ENCODE measurements at places on chromosomes 12 and 14.
A peak's percentile ranks its signal among the peaks of the same experiment; 100 is the strongest.

DNA sequence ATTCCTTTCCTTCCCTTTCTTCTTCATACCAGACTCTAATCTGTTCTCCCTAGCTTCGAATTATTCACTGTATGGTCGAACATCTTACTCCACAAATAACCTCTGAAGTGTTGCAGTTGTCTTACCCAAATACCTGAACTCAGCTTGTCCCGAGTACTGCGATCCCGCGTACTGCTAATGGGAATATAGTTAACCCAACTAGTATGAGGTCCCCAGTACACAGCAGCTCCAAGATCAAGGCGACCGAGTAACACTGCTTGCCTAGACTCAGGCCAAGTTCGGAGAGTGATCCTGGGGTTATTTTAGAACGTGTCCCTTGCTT lies 462 bp upstream of the ETNK1 start:
- DNase-seq, result no peak

GRCh38 chr14:68208626-68209317 lies 389.2 kb downstream of the RAD51B start:
- DNase-seq, result no peak

- peak; percentile 97 for DNase-seq
These were observed at the start of gene PPM1A for GRCh38 chr14:60248697-60249318. Gene PPM1A, plus strand, starts transcription at chr14:60249221. Its CDS starts 33,483 bp downstream, at chr14:60282704.

- DNase-seq, result no peak
These were observed 88.4 kb upstream of the SFSWAP start for GRCh38 chr12:131622422-131622955.

- no peak for DNase-seq
These were observed 6.7 kb upstream of the RNASE10 start for GRCh38 chr14:20498622-20499021.
